ENCODE measurements at places on chromosomes 7 and 10.

- no peak for DNase-seq
Observed at GRCh38 chr7:69246758-69247157, 351.5 kb upstream of the AUTS2 start.

GRCh38 chr7:96614154-96614867 is 95.3 kb downstream of the SEM1 start:
- DNase-seq, result no peak

DNA sequence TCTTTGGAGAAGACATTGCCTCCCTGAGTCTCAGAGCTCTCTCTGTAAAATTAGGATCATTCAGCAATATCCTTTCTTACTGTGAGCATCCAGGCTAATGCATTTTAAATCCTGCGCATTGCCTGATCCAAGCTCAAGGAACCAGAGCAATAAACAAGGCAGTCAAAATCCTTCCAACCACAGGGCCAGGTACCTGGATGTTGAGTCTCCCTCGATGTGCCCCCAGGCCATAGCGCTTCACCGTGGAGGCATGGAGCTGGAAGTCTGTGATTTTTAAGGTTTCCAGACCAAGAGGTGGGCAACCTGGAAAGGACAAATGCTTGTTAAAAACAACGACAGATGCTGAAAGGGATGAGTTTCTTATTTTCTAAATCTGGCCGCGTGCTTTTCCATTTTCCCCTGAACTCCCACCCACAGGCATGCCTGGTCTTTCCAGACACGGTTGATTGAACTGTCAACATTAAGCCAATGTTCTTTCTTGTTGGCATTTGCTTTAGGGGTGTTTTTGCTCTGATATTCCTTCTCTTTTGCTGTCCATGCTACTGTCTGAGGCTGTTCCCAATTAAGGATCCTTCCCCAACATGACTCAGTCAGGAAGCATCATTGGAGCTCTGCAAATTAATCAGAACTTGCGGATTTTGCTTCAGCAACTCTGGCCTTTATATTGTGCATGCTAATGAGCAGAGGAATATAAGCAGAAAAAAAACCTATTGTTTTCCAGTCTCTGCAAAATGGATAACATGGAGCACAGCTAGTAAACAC is 29.0 kb downstream of the CPXM2 start:
- no peak for DNase-seq

DNA sequence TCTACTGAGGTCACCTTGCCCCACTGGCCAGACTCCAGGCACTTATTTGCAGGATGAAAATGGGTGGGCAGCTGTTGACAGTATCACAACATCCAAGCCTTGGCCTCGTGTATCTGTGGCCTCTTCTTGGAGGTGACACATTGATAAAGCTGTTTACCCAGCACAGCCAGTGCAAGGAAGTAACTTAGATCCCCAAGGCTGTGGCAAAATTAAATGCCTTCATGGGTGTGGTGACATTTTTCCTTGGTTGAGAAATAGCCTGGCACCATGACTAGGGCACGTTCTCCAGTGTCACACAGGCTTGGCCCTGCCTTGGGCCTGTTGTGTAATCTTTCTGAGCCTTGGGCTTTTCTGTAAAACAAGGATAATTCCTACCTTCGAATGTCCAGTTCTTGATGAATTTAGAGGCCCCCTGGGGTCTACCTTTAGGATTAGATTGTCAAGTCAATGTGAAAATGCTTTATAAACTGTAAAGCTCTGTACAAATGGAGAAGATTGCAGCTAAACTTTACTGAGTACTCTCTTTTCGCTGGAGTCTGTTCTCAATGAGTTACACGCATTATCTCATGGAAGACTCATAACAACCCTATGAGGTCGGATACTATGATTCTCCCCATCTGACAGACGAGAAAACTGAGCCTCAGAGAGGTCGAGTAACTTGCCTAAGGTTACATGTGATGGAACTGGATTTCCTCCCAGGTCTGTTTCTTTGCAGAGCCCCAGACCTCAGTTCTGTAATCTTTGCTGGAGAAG is 46.7 kb upstream of the LOXL4 start:
- DNase-seq, result no peak

DNA sequence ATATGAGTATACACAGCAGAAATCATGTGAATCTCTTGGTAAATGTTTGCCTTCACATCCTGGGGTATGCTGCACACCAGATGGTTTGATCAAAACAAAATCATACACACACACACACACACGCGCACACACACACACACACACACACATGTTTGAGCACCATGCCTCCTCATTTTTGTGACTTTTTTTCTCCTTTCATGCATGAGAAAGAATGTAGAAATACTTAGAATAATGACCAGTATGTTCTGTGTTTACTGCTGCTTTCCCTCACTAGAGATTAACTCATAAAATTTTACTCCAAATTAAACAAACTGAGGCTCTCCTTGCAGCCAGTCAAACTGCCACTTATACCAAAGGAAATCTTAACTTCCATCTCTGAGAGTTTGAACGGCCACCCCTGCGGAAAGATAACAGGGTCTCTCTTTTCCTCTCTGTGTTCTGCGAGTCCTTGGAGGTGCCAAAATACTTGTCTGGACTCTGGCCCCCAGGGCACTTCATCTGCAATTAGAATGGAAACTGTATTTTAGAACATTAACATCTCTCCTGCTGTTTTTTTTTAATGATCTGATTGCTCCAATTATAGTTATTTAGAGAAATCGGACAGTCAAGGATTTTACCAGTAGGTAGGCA is 320.8 kb upstream of the NFE2L3 start:
- no peak for DNase-seq

- no peak for DNase-seq
Observed at GRCh38 chr10:129892548-129893052, 71.5 kb downstream of the EBF3 start.

DNA sequence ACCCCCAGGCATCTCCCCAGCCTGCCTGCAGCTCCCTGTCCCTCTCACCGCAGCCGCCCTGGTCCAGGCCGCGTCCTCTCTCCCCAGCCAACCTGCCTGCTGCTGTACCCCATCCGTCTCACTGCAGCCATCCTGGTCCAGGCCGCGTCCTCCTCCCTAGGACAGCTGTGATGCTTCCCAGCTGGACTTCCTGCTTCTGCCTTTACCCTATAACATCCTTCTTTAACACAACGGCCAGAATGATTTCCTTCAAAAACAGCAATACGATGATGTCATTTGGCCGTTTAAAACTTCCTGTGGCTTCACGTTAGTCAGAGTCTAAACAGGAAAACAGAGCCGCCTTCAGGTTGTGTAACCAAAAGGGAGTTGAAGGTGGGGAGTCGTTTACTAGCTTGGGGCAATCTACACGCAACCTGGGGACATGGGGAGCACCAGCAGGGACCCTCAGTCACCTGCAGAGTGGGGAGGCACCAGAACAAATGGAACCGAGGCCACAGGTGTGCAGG is 32.2 kb upstream of the ZFAND2A start:
- DNase-seq, result no peak

- no peak for DNase-seq
Observed at GRCh38 chr10:90920986-90921666, at the start of gene ANKRD1. Gene ANKRD1, minus strand, starts transcription at chr10:90921087. Its CDS starts 60 bp downstream, at chr10:90921027.

GRCh38 chr10:119375574-119376272 is 166.8 kb downstream of the RGS10 start:
- DNase-seq, result no peak

GRCh38 chr7:158030071-158030470 is 557.6 kb downstream of the PTPRN2 start:
- no peak for DNase-seq

DNA sequence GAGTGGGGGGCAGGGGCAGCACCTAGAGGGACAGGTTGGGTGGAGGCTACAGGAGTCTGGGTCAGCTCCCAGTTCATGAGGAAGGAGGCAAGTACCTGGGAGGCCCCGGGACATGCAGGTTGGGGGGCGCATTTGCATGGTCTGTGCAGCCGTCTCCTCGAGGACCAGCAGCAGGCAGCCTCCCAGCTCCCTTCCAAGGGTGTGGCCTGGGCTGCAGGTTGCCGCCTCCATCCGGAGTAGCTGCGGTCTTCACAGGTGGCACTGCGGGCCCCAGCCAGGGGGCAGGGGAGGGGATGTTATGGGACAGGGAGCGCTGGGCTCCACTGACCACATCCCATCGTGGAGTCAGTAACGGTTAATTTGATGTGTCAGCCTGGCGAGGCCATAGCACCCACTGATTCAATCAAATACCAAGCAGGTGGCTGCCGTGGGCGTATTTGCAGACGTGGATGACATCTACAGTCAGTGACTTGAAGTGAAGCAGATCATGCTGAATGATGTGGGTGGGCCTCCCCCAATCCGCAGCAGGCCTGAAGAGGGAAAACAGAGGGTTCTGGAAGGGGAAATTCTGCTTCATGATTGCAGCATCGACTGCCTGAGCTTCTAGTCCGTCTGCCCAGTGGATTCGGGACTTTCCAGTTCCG is 81.6 kb downstream of the PRKAG2 start:
- DNase-seq, result peak; percentile 9

DNA sequence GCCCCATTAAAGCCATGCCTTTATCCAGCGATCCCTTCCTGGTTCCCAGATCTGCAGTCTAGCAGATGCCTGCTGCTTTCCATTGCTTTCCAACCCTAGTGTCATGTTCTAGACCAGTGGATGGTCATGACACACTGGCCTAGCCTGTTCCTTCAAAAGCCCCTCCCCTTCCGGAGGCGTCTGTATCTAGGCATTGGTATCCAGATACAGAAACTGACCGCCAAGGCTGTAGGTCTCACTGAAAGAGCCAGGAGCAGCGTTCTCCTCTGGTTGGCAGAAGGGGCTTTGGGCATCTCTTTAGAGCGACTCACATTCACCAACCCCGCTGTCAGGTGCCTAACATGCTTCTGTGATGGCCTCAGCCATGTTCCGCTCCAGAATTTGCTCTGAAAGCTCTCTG is 22.6 kb downstream of the JCAD start:
- DNase-seq, result no peak

GRCh38 chr10:86979296-86979818 is 11.1 kb downstream of the ADIRF start:
- no peak for DNase-seq

DNA sequence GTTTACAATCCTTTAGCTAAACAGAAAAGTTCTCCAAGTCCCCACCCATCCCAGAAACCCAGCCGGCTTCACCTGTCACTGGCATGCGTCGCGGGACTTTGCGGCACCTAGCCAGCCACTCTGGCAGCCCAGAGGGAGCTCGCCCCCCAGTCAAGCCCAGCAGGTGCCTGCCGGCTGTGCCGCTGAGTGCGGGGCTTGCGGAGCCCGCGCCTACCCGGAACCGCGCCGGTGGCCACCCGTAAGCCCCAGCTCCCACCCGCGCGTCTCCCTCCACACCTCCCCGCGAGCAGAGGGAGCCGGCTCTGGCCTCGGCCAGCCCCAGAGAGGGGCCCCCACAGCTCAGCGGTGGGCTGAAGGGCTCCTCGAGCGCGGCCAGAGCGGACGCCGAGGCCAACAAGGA is 446.1 kb downstream of the GRM8 start:
- DNase-seq, result no peak

DNA sequence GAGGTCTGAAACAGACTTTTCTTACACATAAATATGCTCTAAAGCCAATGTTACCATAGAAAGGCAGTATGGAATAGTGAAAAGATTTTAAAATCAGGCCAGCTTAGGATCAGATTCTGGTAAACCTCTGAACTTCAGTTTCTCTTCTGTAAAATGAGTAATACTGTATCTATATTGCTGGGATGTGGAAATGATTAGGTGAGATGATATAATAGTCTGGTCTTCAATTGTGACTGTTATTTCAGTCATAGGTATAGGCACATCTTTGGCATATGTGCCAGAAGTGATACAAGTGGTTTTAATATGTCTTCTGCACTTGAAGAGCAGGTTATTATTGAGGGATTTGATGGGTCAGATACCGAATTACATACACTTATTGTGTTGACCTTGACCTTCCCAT is 7.2 kb downstream of the ZNF277 start:
- no peak for DNase-seq

- DNase-seq, result no peak
Observed at GRCh38 chr7:4693152-4693551, 11.1 kb downstream of the FOXK1 start.

- DNase-seq, result no peak
Observed at GRCh38 chr7:70242826-70243225, 644.6 kb downstream of the AUTS2 start.

DNA sequence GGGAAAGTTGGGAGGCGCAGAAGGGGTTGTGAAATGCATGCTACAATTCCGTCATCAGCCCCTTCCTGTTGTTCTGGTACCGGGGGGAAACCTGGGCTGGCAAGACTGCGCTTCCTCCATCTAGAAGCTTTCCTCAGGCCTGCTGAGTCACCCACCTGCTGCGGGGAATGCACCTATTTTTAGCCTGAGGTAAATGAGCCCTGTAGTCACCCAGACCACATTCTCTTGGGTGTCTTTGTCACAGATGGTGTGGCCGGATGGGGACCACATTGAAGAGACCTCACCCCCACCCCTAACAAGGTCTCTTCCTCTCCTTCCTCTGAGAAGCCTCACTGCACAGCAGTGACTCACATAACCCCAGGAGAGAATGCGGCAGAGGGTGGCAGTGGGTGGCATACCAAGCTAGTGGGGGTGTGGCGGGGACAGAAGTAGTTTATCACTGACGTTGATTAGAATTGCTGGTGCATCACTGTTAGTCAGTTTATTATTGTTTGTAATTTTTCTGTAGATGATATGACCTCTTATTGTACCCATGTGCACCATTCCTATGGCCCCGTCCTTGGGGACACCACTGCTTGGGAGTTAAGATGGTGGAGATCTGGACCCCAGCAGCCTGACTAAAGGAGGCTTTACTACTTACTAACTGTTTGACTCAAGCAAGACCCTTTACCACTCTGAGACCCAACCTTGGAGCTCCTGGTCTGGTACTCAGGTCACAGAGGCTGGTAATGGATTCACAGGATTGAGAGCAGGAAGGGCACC is 83.0 kb upstream of the DUSP5 start:
- no peak for DNase-seq

- no peak for DNase-seq
Observed at GRCh38 chr10:71927776-71928592, 36.2 kb upstream of the CHST3 start.

- DNase-seq, result no peak
Observed at GRCh38 chr10:121404611-121405010, 193.6 kb downstream of the FGFR2 start.

Measured in WTC11 (cell line).